GM20000 (cell line): ENCODE measurements at places on chromosomes 11 and 22.
A peak's percentile ranks its signal among the peaks of the same experiment; 100 is the strongest.

DNA sequence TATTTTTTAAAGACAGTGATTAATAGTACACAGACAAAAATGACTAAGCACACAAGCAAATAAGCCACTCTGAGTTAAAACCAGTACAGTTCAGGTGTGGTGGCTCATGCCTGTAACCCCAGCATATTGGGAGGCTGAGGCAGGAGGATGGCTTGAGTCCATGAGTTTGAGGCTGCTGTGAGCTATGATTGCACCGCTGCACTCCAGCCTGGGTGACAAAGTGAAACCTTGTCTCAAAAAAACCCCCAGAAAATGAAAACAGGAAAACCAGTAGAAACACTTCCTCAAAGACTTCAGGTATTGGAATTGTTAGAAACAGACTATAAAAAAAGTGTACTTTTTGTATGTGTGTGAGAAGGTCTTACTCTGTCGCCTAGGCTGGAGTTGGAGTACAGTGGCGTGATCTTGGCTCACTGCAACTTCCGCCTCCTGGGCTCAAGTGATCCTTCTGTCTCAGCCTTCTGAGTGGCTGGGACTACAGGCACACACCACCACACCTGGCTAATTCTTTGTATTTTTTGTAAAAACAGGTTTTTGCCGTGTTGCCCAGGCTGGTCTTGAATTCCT, 33.0 kb downstream of the PPP6R2 start:
- DNase-seq: no peak

GRCh38 chr11:61539831-61540357, 31.3 kb downstream of the LRRC10B start:
- no peak for DNase-seq

DNA sequence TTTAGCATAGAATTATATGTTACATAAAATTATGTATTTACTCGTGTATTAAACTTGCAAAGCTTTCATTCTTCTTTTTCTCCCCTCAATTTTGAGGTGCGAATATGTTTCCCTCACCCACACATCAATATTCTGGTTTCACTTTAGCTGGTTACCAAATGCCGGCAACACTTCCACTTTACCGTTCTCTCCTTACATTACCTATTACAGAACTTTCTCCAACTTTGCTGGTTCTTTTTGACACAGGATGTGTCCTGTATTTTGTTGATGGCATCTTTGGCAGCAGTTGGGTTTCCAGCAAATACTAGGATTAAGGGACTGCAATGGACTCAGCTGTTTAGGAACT, 84.9 kb downstream of the PRR5L start:
- no peak for DNase-seq

DNA sequence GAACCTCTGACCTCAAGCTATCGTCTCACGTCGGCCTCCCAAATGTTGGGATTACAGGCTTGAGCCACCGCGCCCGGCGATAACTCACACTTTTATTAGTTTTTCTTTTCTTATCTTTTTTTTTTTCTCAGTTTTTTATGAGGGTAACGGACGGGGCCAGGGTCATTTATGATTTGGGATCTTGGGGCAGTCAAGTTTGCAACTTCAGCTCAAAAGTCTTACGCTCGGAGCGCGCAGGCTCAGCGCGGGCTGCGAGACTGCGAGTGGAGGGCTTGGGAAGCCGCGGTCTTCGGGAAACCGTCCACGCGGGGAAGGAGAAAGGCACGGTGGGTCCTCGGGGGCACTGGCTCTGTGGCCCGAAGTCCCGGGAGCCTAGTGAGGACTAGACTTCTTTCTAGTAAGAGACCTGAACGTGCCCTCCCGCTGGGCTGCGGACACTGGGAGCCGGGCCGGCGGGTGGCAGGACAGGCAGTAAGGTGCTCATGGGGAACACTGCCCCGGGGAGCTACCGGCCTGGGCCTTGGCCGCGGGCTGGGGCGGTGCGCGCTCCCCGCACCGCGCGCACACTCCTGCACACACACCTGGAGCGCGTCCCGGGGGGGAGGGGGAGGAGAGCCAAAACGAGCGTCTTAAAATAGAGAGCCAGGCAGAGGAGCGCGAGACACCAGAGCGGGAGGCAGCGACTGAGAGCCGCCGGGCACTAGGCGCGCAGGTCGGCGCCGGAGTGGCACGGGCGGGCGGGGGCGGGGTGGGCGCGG, 476 bp upstream of the BARX2 start:
- DNase-seq: peak; percentile 27

GRCh38 chr11:97989121-97989520, 1031.6 kb upstream of the CNTN5 start:
- DNase-seq: no peak

GRCh38 chr11:47220401-47220821, 5.6 kb downstream of the DDB2 start:
- DNase-seq: no peak

- no peak for DNase-seq
These were observed 105.3 kb upstream of the KIRREL3 start for GRCh38 chr11:127105593-127106541.

DNA sequence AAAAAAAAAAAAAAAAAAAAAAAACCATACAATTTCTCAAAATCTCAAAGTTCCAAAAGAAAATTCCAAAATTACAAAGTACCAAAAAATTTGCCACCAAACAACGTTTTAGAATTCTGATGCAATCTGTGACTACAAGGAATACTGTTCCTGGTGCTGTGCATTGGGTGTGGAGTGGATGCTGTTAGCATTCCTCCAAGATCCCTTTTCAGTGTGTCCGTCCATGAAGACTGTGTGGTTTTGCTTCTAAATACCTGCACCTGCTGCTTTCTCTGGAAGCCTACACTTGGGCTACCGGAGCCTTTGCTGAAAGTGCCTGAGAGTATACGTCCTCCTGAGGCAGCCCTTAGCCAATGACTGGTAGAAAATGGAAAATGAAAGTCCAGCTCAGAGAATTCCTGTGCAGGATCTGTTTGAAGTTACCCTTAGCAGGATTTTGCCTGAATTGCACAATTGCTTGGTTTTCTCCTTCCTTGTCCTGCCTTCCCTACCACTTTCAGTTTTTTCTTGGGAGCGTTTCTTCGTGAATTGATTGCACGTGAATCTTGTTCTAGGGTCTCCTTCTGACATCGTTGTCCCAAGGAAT, 140.8 kb downstream of the TRPC6 start:
- no peak for DNase-seq

DNA sequence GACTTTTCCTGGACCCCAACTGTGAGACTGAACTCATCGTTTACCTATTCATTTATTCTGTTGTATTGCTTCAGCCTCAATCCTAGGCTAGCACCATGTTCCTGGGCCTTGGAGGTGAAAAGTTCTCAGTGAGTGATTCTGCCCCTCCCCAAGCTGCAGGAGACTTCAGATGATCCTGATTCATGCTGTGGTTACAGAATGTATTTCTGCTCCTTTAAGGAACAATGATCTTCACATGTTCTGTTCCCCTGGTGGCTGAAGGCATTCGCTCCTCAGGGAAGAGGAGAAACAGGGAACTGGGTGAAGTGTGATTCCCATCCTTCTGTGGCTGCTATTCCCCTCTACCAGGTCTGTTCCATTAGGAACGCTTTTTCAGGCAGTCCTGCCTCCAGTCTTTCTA, 2.4 kb downstream of the OR52E1 start:
- no peak for DNase-seq

- no peak for DNase-seq
These were observed 201.5 kb downstream of the TRIM29 start for GRCh38 chr11:119936426-119936825.

- DNase-seq: no peak
These were observed 6.6 kb downstream of the LRRC32 start for GRCh38 chr11:76663912-76664440.

DNA sequence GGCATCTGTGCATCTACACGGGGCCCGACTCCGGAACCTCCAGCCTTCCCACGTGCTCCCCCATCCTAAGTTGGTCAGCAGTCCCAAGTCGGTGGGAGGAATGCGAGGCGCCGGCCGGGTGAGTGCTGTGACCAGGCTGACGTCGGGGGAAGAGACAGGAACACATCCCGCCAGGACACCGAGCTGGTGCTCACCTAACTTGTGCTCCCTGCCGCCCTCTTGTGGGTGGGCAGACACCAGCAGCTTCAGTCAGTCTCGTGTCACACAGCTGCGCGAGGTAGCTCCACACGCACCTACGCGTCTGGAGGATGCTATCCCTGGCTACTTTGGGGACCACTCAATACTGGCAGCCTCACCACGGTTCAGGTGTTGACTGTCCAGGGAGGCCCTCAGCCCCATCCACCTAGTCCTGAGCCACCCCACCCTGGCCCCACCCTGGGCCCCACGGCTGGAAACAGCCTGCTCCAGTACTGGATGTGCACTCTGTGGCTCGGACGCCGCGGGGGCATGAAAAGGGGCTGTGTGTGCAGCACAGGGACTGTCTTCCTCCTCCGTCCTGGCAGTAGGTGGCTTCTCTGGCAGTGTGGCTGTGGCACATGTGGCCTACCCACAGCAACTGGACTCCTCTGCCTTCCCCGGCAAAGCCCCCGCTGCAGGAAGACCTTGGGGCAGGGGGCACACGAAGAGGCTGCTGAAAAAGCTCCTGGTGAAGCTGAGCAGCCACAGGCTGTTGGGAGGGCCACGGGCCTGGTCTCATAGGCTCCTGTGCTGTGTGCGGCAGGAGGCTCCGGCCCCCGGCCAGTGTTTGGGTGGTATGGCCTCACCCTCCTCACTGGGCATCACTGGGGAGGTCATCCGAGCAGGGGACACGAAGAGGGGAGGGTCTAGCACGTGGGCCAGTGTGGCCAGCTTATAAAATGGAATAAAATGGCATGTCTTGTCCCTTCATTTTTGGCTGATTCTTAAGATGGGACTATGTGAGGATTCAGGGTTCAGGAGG, 11.2 kb upstream of the BID start:
- no peak for DNase-seq

GRCh38 chr11:13713982-13714381, 45.5 kb downstream of the FAR1 start:
- no peak for DNase-seq

DNA sequence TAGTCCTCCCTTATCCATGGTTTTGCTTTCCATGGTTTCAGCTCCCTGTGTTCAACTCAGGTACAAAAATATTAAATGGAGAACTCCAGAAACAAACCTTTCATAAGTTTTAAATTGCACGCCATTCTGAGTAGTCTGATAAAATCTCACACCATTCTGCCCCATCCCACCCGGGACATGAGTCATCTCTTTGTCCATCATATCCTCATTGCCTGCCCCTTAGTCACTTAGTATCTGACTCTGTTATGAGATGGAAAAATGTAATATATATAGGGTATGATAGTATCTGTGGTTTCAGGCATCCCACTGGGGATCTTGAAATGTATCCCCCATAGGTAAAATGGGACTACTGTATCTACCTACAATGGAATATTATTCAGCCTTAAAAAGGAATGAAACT, 35.5 kb upstream of the FGF3 start:
- DNase-seq: no peak

GRCh38 chr11:9146477-9146876, 55.1 kb upstream of the SCUBE2 start:
- no peak for DNase-seq

- no peak for DNase-seq
These were observed 26.5 kb downstream of the ABTB2 start for GRCh38 chr11:34331329-34331728.

DNA sequence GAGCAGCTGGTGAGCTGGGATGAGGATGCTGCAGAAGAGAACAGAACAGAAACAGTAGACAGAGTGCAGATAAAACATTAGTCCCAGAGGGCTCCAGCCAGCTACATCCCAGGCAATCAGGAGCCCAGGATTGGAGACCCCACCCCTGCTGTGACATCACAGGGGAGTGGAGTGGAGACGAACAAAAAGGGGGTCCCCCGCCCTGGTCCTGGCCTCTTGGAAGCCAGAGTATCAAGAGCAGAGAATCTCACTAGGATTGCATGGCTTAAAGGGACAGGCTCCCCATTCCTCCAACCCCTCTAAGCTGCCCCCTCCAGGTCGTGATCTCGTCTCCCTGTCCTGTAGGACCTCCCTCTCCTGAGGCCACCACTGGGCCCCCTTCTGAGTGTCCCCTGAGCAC, at the start of gene P2RX3:
P2RX3 (plus strand) TSS at position 211 of the 400 bp plus-strand sequence. CDS start 199 bp downstream, outside the sequence.
- DNase-seq: no peak

- DNase-seq: no peak
These were observed 14.8 kb downstream of the FAM181B start for GRCh38 chr11:82718821-82719220.

DNA sequence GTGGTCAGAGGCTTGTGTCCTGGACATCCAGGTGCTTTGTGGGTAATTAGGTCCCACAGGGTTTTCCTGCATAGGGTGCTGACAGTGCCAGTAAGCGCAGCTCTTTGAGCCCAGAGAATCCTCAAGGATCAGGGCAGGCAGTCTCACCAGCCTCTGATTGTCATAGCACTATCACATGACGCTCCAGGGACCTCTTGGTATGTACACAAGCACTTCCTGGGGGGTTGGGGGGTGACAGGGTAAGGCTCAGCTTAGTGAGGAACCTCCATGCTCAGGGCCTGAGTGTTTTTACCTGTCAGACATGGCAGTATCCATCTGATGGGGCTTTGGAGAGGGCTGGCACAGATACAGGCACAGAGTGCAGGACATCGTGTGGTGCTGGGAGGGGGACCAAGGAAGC, 27.9 kb upstream of the SUSD2 start:
- no peak for DNase-seq

DNA sequence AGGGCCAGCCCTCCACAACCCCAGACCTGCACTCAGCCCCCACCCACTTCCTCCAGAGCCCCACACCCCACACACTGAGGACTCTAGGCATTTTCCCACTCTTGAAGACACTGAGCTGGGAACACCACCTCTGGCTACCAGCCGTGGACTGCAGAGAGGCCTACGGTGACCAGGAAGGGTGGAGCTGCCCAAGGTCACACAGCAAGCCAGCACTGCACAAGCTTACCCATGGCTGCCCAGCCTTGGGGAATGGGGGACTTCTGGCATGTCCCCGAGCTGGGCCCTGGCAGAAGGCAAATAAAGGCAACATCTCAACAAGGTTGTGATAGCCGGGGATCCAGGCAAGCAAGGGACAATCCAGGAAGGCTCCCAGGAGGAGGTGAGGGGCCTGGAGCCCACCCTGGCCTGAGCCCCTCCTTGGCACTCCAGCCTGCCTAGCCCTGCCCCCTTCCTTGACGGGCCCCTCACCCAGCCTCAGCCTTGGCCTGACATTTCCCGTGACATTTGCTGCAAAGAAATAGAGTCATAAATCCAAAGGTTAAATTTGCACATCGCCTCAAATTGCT, 5.5 kb downstream of the RTN4R start:
- DNase-seq: no peak

GRCh38 chr22:44158816-44159215, 21.9 kb upstream of the PARVG start:
- no peak for DNase-seq

GRCh38 chr11:119742263-119742861, 13.4 kb upstream of the NECTIN1 start:
- no peak for DNase-seq

- no peak for DNase-seq
These were observed 46.6 kb downstream of the CWC15 start for GRCh38 chr11:94926698-94927237.

DNA sequence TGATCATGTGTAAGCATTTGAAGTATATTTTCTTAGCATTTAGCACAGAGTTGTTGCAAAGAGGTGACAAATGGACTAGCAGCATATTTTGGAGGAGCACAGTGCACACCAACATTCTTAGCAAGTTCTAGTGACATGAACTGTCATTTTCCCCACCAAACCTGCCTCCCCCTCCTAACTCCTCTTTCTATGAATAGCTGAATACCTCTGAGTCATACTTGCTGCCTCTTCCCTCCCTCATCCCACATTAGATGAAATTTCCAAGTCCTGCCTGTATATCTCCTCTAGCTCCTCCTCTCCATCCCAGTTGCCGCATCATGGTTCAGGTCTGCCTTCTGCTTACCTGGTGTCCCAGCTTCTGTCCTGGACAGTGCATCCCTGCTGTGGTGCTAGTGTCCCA, 7.2 kb downstream of the OSBP2 start:
- DNase-seq: no peak

- DNase-seq: no peak
These were observed 26.8 kb upstream of the CELSR1 start for GRCh38 chr22:46564084-46564714.

GRCh38 chr11:7592711-7593110, 78.9 kb downstream of the PPFIBP2 start:
- DNase-seq: no peak
